ENCODE measurements at places on chromosomes 1 and 21.

DNA sequence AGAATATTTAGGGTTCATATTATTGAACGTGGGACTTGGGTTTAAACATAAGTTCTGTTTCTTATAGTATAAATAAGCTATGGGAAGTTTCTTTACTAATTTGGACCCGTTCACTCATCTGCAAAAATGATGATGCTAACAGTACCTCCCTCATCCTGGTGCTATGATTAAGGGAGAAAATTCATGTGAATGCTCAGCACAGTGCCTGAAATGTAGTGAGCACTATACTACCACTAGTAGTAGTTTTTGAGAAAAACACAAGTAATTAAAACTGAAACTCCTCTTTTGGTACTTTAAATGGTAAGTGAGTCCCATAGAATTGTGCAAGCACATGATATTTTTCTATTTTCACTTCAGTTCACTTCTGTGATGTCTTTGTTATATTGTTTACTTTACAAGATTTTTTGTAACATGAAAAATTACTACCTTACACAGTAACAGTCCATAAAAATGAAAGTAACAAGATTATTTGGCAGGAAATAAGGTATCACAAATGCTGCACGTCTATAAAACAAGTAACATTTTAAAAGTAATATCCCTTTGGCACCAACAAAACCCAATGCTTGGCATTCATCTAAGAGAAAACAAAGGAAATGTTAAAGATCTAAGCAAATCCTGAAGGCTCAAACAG, 11.3 kb upstream of the PTPRC start:
- DNase-seq = no peak

DNA sequence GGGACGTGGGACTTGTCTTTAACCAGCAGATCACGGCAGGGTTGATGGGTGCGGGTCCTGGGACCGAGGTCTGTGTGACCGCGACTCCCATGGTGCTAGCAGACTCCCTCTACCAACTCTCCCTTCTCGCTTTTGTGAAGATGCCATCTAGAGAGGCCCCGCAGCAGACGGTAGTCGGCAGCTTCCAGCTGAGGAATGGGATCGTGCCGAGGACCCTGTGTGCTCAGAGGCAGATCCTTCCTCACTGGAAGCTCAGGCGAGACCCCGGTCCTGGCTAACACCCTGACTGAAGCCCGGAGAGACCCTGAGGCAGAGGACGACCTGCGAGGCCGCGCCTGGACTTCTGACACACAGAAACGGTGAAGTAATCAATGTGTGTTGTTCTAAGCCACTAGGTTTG, 12.5 kb upstream of the SPATC1L start:
- no peak for DNase-seq

DNA sequence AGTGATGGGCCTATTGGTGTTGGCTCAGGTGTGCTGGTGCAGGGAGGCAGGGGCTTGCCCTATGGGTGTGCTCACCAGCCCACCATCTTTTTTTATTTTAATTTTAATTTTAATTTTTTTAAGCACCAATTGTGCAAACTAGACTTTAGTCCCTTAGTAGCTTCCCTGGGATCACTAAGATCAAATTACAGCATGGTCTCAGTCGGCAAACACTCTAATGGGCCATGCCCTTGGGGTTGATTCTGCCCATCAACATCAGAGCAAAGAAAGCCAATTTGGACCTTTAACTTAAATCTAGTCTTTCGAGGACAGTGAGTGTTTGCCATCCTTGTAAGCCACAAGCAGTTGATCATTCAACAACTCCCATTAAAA, 64.7 kb upstream of the KCNE2 start:
- no peak for DNase-seq

- DNase-seq = no peak
These were observed 270.4 kb downstream of the PTPRU start for GRCh38 chr1:29506678-29507225.
